ENCODE measurements at places on chromosomes 6 and 20.

GRCh38 chr6:81561071-81561564, 191.4 kb downstream of the TENT5A start:
- DNase-seq = no peak

DNA sequence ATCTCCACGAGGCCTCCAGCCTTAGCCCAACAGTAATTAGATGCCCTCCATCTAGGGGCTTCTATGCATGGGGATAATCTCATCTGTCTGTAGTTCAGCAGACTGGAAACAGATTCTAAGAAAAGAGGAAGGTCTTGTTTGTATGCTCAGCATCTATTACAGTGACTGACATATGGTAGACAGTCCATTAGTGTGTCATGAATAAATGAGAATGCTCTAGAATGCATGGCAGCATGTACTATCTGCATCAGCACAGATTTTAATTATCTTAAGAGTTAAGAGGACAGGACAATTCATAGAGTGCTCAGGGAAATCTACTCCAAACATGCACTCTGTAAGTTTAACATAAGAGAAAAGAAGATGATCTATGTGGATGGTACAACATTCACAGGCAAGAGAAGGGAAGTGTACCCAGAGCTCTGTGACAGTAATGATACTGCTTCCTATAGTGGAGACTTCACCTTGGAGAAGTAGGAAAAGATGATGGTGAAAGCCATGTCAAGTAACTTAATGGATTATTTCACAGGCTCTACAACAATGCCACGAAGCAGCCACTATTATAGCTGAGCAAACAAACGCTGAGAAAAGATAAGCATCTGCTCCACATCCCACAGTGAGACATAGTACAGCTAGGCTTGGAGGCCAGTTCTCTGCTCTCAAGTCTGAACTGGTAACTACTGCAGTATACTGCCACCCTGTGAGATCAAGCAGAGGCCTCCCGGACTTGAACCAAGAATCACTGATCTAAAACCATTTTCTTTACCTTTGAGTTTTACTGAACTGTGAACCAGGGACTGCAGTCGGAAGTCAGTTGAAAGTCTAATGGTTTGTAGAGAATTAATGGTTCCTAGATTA, 309.2 kb upstream of the SPTLC3 start:
- DNase-seq = no peak

GRCh38 chr20:21632735-21633053, 72.8 kb upstream of the PAX1 start:
- no peak for DNase-seq

DNA sequence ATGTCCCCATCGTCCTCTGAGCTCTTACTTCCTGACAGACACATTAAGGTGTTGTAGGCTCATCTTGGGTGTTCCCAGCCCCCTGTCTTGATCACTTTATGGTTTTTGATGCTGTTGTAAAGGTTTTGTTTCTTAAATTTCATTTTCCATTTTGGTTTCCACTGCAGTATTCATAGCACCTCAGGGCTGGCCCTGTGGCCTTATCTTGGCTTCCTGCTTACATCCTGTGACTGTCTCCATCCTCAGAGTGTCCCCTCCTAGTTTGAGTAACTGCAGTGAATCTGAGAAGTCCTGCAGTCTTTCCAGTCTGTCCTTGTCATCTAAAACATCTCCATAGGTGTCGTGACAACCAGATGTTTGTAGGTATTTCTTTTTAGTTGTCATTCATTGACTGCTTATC, 50.9 kb downstream of the JARID2 start:
- DNase-seq = no peak

- DNase-seq = no peak
Measured at GRCh38 chr20:59400708-59401107, 100.3 kb downstream of the EDN3 start.

- peak; percentile 86 for DNase-seq
Measured at GRCh38 chr6:44593539-44593944, 206.0 kb downstream of the CDC5L start.

GRCh38 chr6:150486048-150486447, 113.6 kb upstream of the PLEKHG1 start:
- DNase-seq = no peak

DNA sequence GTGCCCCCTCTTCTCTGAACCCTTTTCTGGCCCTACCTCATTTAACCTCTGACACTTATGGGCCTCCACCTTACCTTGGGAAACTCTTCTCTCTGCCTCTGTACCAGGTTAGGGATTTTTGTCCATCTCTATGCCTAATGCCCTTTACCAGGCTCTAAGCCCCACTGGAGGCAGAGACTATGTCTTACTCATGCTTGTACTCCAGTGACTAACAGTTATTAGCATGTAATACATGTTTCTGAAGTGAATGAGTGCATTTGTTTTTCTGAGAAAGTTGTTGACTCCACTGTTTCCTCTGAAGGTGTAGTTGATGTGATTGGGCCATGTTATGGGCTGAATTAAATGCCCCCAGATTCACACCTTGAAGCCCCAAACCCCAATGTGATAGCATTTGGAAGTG, 234.3 kb downstream of the PACRG start:
- DNase-seq = no peak

- DNase-seq = no peak
Measured at GRCh38 chr6:81977486-81977885, 225.0 kb upstream of the TENT5A start.

GRCh38 chr20:63219866-63220521, 4.1 kb upstream of the YTHDF1 start:
- no peak for DNase-seq

- DNase-seq = no peak
Measured at GRCh38 chr6:498795-499231, 107.3 kb downstream of the IRF4 start.

DNA sequence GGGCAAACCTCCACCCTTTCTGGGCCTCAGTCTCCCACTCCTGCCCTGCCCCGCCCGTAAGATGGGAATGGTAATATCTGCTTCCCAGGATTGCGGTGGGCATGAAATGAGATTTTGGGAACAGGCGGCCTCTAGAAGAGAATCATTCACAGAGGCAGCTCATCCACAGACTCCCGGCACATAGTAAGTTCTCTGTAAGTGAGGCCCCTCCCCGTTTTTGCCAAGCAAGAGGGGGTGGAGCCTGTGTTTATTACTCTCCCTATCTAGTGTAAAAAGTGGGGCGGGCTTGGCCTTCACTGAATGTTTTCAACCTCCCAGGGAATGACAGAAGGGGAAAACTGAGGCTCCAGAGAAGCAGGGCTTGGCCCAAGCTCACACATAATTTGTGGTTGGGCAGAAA, 20.0 kb downstream of the SUN5 start:
- DNase-seq = no peak

All from iPS DF 6.9 (cell line).